ENCODE measurements at places on chromosomes 2 and 18.

- DNase-seq: no peak
Measured at GRCh38 chr2:162295009-162295408, 23.5 kb downstream of the IFIH1 start.

DNA sequence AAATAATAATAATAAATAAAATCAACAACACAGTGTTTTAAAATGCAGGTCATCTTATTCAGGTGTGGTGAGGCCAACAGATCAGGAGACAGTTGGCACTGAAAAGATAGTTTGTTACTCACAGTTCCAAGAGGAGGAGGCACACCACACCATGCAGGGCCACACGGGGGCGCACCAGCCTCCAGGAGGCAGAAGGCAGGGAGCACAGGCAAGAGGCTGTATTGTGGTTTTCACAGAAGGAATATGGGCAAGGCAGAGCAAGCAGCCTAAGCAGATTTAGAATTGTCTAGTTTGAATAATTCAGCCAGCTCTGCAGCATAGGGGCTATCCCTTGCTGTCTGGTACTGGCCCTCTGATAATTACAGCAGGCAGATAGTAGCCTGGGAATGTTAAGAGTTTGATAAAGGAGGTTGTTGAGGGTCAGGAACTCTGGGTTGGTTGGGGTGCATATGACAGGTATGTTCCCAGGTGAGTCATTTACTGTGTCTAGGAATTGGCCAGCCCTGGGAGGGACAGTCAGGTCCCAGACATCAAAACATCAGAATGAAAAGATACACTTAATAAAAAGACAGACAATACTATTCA lies 31.3 kb downstream of the KIAA2012 start:
- no peak for DNase-seq

GRCh38 chr2:27810455-27810854 lies 38.9 kb downstream of the MRPL33 start:
- no peak for DNase-seq

DNA sequence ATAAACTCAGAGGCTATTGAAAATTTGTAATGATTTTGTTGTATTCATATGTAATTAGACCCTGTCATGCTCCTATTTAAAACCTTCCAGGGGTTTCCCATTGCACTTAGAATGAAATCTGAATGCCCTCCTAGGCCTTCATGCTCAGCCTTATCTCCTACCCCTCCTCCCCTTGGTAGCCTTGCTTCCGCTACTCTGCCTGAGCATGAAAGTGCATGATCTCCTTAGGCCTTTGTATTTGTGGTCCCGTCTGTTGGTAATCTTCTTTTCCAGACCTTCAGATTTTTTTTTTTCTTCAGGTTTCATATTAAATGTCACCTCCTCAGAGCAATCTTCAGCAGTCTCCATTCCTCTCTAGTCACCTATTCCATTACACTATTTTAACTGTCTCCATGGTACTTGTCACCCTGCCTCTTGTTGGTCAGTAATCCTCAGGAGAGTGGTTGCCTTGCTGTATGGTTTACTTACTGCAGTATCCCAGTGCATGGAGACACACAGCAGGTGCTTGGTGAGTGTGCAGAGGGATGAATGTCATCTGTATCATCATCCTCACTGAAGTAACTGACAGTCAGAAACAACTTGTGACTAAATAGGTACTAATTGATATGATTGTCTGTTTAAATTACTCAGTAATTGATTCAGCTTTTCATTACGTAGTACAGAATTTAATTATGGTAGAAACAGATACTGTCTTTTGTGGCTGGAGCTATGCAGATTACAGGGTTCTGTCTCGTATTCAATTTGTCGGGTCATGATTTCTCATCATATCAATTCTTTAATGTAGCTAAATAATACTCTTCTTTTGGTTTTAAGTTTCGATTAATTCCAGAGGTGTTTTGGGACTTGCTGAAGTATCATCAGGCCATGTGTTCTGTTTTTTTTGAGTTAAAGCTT lies 63.9 kb downstream of the PHLPP1 start:
- peak; percentile 36 for DNase-seq

GRCh38 chr18:49722477-49722876 lies 90.9 kb downstream of the ACAA2 start:
- DNase-seq: no peak

- DNase-seq: no peak
Measured at GRCh38 chr2:240509667-240510512, 47.9 kb downstream of the ANKMY1 start.

DNA sequence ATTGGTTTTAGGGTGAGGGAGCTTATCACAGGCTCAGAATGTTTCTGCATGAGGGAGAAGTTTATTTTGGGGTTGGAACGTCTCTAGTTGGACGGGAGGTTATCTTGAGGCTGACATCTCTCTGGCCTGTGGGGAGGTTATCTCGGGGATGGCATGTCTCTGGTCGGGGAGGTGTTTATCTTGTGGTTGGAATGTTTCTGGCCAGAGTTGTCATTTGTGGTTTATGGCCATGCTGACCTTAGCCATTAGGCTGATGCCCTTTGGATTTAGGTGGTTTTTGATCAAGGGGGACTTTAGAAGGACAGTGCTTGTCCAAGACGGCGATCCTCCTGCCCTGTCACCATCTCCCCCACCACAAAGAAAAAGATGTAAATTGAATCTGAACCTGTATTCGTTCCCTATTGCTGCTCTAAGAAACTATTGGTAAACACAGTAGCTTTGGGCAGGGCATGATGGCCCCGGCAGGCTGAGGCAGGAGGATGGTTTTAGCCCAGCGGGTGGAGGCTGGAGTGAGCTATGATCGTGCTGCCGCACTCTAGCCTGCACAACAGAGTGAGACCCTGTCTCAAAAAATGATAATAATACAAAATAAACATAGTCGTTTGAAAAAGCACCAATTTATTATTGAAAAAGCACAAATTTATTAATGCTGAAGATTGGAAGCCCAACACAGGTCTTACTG lies 17.8 kb upstream of the MPPE1 start:
- DNase-seq: no peak

GRCh38 chr2:123993728-123994323 lies 31.3 kb upstream of the CNTNAP5 start:
- DNase-seq: peak; percentile 5

DNA sequence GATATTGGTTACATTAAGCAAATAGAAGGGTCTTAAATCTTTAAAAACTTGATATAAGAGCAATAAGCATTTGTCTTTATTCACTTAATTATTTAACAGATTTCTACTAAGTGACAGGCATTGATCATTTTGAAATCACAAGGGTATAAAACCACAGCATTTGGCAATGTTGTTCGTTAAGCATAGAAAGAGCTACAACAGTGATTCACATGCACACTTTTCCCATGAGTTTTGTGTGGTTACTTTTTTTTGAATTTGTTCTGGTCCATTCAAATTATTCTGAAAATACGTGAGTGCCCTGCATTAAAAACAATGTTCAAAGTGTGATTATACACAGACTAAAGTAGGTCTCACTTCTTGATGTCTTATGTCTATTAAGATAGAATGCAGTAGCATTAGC lies 52.2 kb downstream of the LYPD6B start:
- DNase-seq: no peak

DNA sequence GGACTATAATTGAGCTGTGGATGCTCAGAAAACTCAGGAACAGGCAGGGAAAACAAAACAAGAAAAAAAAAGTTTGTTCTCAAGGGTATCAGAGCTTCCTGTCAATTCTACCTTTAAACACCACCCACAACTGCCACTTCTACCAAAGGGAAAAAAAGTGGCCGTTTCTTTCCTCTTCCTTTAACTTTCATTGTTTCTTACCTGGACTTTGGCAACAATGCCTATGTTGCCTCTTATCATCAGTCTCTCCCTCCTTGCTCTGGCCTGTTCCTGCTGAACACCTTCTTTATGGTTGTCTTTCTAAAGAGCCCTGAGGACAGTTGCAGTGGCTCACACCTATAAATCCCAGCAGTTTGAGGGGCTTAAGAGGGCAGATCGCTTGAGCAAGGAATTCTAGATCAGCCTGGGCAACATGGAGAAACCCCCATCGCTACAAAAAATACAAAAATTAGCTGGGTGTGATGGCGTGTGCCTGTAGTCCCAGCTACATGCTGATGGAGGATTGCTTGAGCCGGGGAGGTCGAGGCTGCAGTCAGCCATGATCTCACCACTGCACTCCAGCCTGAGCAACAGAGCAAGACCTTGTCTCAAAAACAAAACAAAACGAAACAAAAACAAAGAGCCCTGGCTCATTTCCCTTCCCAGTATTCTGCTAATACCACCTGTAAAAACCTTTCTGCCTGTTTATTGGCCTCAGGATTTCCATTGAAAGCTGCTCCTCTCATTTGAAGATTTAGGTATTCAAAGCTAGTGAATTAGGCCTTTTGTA lies 18.0 kb upstream of the NR4A2 start:
- DNase-seq: no peak

DNA sequence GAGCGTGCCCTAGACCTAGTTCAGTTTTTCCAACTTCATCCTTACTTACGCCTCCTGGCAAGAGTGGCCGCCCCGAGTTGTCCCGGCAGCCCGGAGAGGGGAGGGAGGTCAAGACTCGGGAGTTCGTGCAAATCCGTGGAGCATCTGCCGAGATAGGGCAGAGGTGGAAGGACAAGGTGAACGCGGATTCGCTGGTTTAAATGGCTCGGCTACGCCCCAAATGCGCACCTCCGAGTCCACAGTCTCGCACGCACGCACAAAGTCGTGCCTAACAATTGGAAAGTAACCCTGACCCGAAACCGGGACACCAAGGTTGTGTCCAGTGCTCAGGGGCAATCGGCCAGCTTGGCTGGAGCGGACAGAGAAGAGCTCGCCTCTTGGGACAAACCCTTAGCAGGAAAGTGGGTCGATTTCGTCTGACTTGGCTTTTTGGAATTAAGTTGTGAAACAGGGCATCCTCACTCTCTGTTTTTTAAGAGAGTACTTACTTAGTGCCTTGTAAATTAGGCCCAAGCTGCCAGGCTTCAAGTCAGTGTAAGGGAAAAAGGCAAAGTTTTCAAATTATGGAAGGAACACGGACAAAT lies 726 bp upstream of the SS18 start:
- no peak for DNase-seq

DNA sequence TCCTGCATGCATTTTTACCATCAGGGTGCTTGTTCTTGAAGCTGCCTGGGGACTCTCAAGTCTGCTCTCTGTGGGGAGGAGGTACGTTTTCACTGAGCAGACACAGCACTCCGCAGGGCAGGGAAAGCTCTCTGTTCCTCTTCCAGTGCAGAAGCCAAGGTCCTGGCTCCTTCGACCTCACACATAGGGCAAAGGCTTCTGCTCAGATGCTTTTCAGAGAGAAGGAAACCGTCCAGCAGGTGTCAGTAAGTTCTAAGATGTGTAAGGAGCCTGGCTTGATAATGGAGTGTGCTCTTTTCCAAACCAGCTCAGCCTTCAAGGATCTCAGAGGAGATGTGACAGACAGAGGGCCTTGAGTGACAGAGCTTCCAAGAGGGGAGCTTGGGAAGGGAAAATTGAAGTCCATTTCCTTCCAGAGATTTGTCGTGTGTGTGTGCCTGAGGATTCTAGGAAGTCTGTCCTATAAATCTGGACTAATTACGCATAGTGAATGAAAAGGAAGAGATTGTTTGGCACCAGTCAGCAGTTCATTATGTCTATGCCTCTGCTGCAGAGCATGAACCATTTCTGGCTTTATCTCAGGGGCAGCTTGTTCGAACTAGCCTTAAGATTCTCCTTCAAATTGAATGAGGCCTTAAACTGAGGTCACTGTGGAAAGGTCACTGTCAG lies 67.3 kb upstream of the UPP2 start:
- peak; percentile 61 for DNase-seq

DNA sequence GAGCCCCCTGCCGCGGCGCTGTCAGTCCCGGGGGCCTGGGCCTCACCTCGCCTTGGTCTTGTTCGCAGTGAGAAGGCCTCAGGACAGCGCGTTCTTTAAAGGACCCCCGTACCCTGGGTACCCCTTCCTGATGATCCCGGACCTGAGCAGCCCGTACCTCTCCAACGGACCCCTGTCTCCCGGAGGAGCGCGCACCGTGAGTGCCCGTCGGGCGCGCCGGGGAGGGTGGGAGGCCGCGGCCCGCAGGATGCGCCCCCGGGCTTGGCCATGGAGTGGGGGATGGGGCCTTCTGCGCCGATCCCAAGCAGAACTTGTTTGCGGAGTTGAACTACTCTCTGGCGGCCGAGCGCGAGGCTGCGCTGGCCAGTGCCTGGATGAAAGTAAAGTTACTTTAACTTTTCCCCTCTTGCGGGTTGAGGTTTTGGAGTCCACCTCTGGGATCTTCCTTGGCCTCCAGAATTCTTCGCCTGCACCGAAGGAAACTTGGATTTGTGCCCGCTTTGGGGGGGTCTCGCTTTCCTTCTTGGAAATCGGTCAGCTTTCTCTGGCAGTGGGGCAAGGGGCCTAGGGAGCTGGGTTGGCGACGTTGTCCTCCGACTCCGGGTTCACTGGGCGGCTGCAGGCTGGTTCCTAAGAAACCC lies 1.2 kb downstream of the TCF7L1 start:
- no peak for DNase-seq

GRCh38 chr2:95041060-95041823 lies 15.7 kb downstream of the MAL start:
- no peak for DNase-seq

DNA sequence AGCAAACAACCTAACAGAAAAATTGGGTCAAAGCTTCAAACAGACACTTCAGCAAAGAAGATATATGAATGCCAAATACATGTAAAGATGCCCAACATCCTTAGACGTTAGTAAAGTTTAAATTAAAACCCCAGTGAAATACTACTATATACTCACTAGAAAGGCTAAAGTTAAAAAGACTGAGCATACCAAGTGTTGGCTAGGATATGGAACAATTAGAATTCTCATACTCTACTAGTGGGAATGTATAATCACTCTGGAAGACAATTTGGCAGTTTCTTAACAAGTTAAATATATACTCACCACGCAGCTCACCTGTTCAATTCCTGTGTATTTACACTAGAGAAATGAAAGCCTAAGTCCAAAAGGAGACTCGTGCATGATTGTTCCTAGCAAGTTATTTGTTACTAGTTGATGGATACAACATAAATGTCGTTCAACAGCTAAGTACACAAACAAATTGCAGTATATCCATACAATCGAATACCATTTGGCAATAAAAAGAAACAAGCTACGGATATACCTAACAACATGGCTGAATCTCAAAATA lies 183.7 kb upstream of the ZFP36L2 start:
- no peak for DNase-seq

DNA sequence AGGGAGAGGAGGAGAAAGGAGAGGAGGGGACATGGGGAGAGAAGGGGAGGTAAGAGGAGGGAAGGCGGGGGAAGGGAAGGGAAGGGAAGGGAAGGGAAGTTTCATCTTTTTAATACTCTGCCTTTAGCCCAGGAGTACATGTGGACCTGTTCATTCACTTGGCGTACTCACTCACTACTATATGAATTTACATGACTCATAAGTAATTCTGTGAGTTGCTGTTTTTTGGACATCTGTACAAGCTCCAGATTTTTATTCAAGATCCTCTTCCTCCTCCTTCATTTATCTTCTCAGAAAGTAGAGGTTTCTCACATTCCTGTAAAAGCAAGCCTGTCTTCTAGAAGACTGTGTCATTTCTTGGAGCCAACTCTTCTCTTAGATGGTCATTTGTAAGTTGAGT lies 84.6 kb downstream of the RDH14 start:
- DNase-seq: no peak

GRCh38 chr2:73063472-73063871 lies 8.0 kb downstream of the SFXN5 start:
- no peak for DNase-seq

GRCh38 chr2:177771191-177771590 lies 301.4 kb downstream of the PDE11A start:
- no peak for DNase-seq

GRCh38 chr2:58378152-58378551 lies 137.0 kb upstream of the FANCL start:
- DNase-seq: no peak

- DNase-seq: no peak
Measured at GRCh38 chr2:134675314-134675713, 43.5 kb downstream of the TMEM163 start.
